ENCODE measurements at places on chromosomes 1 and 21. TPM values are rescaled to one million over a fixed set of nuclear protein-coding genes. Genes with fewer than 3 reads are reported as not detected.
A peak's percentile ranks its signal among the peaks of the same experiment; 100 is the strongest.

DNA sequence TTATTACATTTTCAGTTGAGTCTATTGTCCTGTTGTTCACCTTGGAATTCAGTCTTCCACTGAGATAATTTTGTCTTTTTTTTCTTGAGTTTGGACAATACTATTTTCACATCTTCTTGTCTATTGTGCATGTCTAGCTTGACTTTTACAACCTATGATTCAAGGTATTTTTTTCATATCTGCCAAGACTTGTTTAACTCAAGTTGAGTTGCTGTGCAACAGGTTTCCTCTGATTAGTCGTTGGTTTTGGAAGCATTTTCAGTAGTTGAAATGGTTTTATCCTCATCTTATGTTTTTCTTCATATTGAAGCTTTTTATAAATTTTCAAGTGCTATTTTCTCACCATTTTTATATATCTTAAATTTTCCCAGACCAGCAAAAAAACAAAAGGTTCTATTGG lies 103.6 kb downstream of the SCMH1 start:
- no peak for DNase-seq

KCNA2 gene
- polyA plus RNA-seq: 0.85 TPM

DNA sequence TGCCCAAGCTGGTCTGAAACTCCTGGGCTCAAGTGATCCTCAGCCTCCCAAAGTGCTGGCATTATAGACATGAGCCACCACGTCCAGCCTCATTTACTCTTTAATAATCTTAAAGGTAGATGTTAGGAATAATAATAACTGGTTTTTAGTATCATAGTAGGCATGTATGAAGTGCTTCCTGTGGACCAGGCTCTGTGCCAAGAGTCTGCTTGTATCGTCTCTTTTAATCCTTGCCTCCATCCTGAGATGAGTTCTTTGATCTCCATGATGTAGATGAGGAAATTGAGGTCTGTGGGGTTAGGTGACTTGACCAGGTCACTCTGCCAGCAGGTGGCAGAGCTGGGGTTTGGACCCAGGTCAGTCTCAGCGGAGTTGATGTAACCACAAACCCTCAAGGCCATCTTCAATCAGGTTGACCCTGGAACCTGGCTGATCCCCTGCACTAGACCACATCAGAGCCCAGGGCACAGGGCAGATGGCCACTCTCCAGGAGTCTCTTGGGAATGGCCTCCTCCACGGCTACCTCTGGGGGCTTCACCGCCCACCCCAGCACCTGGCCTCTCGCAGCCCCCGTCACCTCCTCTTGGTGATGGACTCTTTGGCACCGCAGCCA lies 11.3 kb downstream of the EFHD2 start:
- DNase-seq: no peak

DNA sequence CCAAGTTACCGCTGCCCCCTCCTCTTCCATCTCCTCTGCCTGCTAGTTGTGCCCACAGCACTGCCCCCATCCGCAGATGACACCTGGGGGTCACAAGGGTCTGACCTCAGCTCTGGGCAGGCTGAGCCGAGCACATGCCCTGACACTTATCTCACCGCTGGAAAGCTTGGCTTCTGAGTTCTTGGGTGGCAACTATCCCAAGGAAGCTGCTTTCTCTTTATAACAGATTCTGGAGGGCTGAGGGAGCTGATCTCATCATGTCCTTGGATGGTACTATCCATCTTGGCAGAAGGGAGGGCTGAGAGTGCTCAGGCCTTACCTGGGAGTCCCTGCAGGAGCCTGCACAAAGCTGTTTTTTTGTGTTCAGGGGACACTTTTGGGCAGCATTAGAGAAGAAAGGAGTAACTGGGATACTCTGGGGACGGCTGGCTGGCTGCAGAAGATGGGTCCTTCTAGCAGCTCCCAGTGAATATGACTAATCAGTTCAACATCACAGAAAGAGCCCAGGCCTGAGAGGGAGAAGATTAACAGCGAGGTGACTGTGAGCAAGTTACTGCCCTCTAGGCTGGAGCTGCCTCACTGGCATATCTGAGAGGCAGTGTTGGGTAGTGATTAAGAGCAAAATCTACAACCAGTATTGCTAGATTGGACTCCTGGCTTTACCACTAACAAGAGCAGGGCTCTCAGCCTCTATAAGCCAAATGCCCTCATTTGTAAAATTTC lies 71.6 kb downstream of the PLXNA2 start:
- DNase-seq: no peak

DNA sequence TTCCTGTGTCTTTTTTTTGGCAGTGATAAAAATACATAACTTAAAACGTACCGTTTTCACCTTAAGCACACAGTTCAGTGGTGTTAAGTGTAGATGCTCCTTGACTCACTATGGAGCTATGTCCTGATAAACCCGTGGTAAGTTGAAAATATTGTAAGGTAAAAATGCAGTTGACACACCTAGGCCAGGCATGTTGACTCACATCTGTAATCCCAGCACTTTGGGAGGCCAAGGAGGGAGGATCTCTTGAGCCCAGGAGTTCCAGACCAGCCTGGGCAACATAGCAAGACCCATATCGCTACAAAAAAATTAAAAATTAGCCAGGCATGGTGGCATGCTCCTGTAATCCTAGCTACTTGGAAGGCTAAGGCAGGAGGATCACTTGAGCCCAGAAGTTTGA lies 73.6 kb upstream of the COG2 start:
- DNase-seq: no peak

- no peak for DNase-seq
Measured at GRCh38 chr1:63329621-63330330, 7.4 kb downstream of the FOXD3 start.

GRCh38 chr1:81803431-81804110 lies 2.8 kb downstream of the ADGRL2 start:
- DNase-seq: no peak

DNA sequence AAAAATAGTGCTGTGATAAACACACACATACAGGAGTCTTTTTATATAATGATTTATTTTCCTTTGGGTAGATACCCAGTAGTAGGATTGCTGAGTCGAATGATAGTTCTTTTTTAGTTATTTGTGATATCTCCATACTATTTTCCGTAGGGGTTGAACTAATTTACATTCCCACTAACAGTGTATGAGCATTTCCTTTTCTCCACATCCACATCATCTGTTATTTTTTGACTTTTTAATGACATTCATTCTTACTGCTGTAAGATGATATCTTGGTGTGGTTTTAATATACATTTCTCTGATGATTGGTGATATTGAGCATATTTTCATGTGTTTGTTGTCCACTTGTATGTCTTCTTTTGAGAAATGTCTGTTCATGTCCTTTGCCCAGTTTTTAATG lies 78.3 kb downstream of the NIBAN1 start:
- DNase-seq: no peak

DNA sequence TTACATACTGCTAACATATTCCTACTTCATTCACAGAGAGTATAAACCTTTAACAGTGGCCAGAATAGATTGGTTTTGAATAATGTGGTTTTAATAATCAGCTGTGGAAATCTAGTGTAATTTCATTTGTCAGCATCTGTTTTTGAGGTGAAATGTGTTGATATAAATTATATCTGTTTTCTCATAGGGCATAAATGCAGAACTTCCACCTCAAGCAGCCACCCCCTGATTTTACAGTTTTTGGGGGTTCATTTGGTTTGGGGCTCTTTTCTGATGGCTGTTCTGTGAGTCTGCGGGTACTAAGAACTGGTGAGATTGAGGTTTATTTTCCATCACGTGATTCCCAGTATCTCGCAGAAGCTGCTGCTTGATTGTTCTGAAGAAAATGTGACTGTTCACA lies 23.2 kb downstream of the EDARADD start:
- DNase-seq: no peak

- DNase-seq: no peak
Measured at GRCh38 chr1:156937883-156938282, 17.5 kb downstream of the LRRC71 start.

DNA sequence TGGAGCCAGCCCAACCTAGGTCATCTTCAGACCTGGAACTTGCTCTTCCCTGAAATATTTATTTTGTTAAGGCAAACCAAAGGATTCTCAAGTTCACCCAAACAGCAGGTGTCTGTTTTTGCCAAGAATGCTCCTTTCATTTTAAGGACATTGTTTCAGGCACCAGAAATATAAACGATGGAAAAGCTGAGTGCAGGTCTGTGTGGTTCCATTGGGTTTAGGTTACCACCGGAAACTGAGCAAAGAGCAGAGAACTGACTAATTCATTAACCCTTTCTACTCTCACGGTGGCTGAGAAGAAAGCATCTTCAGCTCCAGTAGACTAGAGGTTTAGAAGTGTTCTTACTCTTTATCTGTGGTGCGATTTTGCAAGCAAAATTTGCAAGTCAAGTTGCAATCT lies 38.0 kb upstream of the ZC3H11B start:
- DNase-seq: no peak

ACTL8 gene
- not detected for polyA plus RNA-seq

GRCh38 chr1:227185291-227185690 lies 133.0 kb downstream of the CDC42BPA start:
- no peak for DNase-seq

SCAF4 gene
- polyA plus RNA-seq: 43.3 TPM

DNA sequence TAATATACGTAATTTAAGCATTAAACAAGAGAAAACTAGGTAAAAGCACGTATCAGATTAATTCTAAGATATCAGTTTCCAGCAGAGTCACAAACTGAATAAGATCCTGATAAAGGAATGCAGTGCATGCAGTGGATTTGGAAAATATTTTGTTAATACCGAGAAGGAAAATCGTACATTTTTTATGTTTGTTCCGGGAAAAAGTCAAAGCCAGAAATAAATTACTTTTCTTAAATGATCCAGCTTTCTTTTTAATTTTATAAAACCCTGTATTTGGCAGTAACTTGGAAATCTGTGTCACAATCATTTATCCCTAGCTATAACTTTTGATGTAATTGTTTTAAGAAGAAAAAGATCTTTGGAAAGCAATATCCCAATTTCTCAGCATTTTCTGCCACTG lies 955 bp downstream of the PALMD start:
- no peak for DNase-seq

DNA sequence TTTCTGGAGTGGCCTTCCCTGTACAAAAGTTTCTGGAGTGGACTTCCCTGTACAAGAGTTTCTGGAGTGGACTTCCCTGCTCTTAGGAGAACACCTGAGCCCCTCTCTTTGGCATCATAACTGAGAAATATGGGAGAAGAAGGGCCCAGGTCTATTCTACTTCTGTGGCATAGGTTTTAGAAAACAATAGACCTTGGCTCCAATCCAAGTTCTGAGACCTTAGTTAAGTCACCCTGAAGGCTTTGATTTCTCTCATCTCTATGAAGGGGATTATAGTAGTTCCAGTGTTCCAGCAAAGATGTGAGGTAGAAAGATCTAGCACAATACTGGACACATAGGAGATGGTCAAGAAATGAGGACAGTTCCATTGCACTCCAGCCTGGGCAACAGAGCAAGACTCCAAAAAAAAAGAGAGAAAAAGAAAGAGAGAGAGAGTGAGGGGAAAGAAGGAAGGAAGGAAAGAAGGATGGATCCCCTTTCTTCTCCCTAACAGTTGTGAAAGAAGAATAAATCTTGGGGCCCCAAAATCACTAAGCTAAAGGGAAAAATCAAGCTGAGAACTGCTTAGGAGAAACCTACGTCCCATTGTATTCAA lies 13.3 kb upstream of the EIF4G3 start:
- no peak for DNase-seq

DNA sequence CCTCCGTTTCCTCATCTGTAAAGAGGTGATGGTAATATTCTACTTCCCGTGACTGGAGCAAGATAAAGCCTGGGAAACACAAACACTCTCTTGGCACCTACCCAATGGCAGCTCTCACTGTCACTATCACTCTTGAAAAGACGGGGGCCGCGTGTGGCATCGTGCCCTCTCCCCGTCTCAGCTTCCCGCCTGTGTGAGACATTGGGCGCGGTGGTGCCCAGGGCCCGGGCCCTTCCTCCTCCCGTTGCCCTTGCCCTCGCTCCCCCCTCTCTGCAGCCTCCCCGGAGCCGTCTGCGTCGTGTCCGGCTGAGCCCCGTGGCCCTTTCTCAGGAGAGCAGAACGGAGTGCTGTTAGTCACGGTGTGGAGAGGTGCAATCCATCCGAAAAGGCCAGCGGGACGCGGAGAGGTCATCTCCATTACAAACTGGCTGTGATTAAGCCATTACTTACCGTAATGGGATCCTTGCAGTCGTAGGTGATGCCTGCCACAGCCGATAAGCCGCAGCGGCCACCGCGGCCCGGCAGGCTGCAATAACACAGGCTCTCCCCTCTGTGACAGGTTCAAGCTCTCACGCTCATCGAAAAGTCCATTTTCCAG lies 156.4 kb upstream of the ZC3H12A start:
- DNase-seq: no peak

DNA sequence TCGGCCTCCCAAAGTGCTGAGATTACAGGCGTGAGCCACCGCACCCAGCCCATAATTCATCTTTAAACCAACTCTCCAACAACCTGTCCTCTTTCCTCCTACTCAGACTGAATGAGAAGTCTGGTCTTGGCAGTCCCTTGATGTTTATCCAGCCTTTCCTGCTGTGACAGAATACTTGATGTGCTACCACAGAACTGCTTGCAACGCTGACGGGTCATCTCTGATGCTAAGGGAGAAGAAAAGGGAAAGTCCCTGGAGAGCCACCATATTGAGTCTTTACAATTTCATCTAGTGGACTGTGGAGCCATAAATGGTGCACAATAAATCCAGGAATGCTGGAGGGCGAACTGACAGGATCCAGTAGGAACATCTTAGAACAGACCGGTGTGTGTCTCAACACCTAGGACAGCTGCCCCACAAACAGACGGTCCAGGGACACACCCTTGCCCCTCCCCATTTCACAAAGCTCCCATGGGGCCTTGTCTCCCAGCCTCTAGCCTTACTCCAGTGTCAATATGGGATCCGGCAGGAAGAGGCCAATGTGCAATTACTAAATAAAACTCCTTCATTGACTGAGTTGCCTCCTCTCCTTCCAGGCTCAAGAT lies 30.7 kb downstream of the JAK1 start:
- no peak for DNase-seq

DIO1 gene
- polyA plus RNA-seq: 0.39 TPM

DNA sequence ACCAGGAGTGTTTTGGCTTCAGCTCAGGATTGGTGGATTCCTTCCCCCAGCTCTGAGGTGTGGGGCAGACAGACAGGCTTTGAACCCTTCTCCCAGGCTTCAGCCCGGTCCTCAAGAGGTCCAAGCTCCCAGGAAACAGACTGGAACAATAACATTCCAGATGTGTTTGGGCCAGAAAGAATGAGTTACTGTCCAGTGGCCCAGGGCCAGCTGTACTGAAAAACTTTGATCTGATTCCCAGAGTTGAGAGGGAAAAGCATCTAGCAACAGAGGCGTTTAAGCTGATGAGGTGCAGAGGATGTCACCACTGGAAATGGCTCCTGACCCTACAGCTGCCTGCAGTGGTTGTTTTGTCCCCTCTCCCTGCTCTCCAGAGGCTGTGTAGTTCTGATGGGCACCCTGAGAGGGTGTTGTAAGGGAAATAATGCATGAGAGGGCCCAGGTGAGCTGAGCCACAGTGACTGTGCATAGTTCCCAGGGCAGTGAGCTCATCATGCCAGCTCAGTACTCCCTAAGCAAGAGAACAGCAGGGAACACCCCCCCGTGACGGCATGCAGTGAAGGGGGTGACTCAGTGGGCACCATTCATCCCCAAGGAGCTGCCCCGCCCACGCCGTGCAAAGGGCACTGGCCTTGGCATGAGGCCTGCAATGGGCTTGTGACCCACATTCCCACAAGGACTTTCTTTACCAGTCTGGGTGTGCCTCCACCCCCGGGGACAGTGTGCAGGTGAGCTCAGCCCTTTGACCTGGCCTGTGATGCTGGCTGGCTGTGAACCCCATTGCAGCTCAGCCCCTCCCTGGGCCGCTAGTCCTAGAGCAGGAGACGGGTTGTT lies 13.8 kb upstream of the SFN start:
- DNase-seq: peak; percentile 56

Measured in right lung (tissue), 10 donors.